ENCODE measurements at places on chromosomes 1 and 21.

DNA sequence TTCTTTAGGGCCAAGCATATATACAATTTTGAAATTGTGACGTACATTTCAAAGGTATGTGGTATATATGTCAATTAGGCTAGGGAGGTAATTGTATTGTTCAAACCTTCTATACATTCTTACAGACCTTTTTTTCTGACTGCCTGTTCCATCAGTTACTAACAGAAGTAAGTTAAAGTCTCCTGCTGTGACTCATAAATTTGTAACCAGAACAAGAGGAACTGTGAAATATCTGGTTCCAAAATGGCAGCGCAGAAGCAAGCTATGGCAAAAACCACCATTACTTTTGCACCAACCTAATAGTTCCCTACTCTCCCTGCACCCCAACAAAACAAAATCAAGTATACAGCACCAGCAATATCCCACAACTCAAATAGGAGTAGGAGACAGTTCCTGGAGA is 93.6 kb downstream of the ENAH start:
- no peaks in the 10 kb centered on the region for H3K4me1 ChIP-seq
- H3K4me3 ChIP-seq, result no peak overlapping the region
- H3K36me3 ChIP-seq, result peaks cover 17% of the 10 kb centered on the region
- DNase-seq, result no peak
- no peak overlapping the region for H3K27ac ChIP-seq

- H3K27me3 ChIP-seq, result no peaks in the 10 kb centered on the region
- H3K27ac ChIP-seq, result no peak overlapping the region
- no peaks in the 10 kb centered on the region for H3K36me3 ChIP-seq
- no peaks in the 10 kb centered on the region for H3K4me1 ChIP-seq
- no peak overlapping the region for H3K4me3 ChIP-seq
- DNase-seq, result no peak
These were observed 151.5 kb upstream of the RNPC3 start for GRCh38 chr1:103373991-103374390.

DNA sequence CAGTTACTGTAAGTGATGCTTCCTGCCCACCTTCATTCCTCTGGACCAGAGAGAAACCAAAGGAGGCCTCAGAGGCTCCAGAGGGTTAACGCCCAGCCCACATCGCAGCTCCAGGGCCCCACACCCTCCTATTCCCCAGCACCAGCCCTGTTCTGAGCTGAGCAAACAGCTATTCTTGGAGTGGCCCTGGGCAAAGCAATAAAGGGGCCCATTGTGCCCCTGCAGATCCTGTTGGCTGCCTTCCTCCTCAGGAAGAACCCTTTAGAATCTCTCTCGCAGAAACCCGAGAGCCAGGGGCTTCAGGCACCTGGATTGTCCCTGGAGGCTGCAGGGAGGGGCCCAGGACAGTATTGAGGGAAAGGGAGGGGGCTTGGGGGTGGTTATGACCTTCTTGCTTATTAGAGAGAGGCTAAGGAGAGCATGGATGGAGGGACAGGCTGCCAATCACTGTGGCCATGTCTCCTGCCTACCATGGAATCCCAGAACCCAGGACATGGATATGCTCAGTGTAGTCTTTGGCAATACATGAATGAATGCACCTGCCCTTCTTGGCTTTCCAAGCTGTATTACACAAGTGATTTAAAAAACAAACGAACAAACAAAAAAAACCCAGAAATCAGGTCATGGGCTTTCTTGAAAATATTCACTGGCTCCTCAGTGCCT is 9.2 kb downstream of the PADI2 start:
- H3K4me1 ChIP-seq, result peaks cover 52% of the 10 kb centered on the region
- DNase-seq, result peak; percentile 36
- H3K36me3 ChIP-seq, result no peaks in the 10 kb centered on the region
- peaks cover 9% of the 10 kb centered on the region for H3K27me3 ChIP-seq
- H3K4me3 ChIP-seq, result no peak overlapping the region
- peak overlapping the region; percentile 20 for H3K27ac ChIP-seq

DNA sequence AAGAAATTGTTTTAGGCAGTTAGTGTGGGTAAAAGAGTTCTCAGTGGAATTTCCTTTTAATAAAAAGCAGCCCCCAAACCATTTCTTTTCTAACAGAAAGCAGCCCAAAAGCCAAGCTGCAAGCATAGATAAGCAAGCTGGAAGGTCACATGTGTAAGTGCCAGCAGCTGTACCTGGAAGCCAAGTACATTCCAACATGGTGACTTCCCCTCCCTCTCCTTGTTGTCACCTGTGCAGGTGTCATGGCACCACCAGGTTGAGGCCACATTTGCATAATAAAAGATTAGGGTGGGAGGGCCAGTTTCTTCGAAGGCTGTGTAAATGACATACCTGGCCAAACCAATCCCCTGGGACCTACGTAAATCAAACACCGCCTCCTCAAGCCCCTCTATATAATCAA is 240.3 kb upstream of the RAB4A start:
- H3K36me3 ChIP-seq, result no peaks in the 10 kb centered on the region
- peaks cover 55% of the 10 kb centered on the region for H3K4me1 ChIP-seq
- no peaks in the 10 kb centered on the region for H3K27me3 ChIP-seq
- no peak overlapping the region for H3K4me3 ChIP-seq

DNA sequence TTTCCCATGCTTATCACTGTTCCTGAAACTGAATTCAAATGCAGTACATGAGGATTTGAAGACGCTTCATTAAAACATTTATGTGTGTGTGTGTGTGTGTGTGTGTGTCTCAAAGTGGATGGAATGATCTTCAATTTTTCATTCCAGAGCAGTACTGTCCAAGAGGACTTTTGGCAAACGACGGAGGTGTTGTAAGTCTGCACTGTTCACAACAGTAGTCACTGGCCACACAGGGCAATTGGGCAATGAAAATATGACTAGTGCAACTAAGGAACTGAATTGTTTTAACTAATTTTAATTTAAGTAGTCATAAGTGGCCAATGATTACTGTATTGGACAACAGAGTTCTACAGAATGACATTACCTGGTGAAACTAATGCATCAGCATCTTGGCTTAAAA is 5.0 kb downstream of the TAF5L start:
- H3K36me3 ChIP-seq, result no peaks in the 10 kb centered on the region
- H3K4me1 ChIP-seq, result peaks cover 5% of the 10 kb centered on the region
- H3K4me3 ChIP-seq, result no peak overlapping the region
- DNase-seq, result no peak
- no peaks in the 10 kb centered on the region for H3K27me3 ChIP-seq

Measured in muscle of leg (tissue), 16 donors.